ENCODE measurements at places on chromosomes 4 and X.

- DNase-seq: no peak
These were observed 188.4 kb upstream of the ANK2 start for GRCh38 chr4:112860830-112861690.

GRCh38 chrX:38970845-38971244 lies 169.6 kb downstream of the MID1IP1 start:
- no peak for DNase-seq

- no peak for DNase-seq
These were observed 11.9 kb upstream of the MAOA start for GRCh38 chrX:43644124-43644701.

DNA sequence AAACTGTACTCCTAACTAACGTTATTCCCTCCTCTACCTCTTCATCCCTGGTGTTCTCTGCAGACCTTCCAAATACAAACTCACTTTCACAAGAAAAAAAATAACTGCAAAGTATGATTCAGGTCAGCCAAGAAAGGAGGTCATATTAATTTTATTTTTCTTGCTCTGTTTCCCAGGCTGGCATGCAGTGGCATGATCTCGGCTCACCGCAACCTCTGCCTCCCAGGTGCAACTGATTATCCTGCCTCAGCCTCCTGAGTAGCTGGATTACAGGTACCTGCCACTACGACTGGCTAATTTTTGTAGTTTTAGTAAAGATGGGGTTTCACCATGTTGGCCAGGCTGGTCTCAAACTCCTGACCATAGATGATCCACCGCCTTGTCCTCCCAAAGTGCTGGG lies 156.6 kb downstream of the CHIC2 start:
- no peak for DNase-seq

DNA sequence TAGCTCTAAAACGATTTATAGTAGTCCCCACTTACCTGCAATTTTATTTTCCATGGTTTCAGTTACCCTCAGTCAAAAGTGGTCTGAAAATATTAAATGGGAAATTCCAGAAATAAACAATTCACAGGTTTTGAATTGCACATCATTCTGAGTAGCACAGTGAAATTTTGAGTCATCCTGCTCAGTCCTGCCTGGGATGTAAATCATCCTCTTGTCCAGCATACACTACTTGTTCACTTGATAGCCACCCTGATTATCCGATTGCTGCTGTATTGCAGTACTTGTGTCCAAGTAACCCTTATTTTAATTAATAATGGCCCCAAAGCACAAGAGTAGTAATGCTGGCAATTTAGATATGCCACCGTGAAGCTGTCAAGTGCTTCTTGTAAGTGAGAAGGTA lies 23.5 kb upstream of the BDH2 start:
- no peak for DNase-seq

- no peak for DNase-seq
These were observed 71.7 kb downstream of the IDS start for GRCh38 chrX:149433451-149433850.

GRCh38 chr4:122776916-122777315 lies 44.4 kb downstream of the BBS12 start:
- no peak for DNase-seq

Measured in activated CD8-positive, alpha-beta memory T cell treated with anti-CD3 and anti-CD28 coated beads, Interleukin-2, amount 50 U/mL, for 48 hours (primary cell).